ENCODE measurements at places on chromosomes 3 and 15.

DNA sequence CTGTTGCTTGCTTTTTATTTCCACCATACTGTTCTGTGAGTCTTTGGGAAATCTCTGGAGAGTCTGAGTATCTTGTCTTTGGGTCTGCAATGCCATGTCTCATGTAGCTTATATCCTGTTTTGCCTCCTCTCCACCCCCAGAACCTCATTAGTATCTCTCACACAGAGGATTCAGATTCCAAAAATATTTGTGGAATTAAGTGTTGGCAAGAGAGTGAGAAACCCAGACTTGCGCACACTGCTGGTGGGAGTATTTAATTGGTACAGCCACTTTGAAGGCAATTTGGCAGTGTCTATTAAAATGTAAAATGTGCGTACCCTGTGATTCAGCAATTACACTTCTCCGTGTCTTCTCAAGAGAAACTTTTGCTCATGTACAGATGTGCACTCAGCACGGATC lies 68.6 kb downstream of the ZNF621 start:
- no peak for DNase-seq

- DNase-seq = no peak
Measured at GRCh38 chr3:171372694-171373093, 87.5 kb downstream of the TNIK start.

DNA sequence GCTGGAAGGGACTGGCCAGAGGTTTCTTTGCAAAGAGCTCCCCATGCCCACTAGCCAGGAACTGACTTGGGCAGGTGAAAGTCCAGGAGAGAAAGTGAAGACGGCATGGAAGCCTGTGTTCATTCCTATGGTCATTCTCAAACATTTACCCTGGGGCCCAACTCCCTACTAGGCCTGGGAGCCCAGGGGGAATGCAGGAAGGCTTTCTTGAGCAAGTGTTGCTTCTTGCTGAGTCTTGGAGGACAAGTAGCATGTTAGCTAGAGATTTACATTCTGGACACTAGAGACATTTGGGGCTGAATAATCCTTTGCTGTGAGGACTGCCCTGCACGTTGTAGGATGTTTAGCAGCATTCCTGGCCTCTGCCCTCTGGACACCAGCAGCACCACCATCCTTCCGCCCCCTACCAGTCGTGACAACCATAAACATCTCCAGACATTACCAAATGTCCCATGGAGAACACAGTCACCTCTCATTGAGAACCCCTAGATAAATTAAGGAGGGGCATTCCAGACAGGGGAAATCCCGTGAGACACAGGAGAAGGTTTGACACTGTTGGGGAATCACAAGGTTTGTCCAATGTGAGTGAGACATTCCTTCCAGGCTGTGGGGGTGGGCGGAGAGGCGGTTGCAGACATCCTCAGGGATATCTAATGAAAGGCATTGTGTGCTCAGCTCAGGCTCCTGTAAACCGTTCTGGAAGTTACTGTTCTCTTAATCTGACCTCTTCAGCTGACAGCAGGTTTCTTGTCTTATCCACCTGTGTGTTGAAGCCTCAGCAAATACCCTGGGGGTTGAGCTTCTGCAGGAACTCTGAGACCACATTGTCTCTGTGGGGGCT lies 236.2 kb downstream of the TLE3 start:
- no peak for DNase-seq

DNA sequence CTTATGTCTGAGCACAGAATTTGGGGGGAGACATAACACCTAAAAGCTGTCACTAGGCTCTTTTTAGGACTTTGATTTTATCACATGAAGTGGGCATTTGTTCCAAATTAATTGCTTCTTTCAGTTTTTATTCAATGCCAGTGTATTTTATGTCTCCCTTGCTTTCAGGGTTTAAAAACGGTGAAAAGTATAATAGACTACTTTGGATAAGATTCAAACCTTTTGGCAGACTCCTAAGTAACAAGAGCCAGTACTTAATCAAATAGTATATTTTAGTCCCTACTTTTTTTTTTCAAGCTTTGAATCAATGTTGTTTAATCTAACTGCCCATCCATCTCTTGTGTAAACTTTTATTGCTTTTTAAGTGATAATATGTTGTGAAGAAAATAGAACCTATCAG lies 847.2 kb upstream of the DPPA4 start:
- DNase-seq = no peak

GRCh38 chr3:149263856-149264255 lies 42.2 kb upstream of the CP start:
- no peak for DNase-seq

GRCh38 chr15:38877471-38877870 lies 312.9 kb upstream of the RASGRP1 start:
- DNase-seq = no peak

DNA sequence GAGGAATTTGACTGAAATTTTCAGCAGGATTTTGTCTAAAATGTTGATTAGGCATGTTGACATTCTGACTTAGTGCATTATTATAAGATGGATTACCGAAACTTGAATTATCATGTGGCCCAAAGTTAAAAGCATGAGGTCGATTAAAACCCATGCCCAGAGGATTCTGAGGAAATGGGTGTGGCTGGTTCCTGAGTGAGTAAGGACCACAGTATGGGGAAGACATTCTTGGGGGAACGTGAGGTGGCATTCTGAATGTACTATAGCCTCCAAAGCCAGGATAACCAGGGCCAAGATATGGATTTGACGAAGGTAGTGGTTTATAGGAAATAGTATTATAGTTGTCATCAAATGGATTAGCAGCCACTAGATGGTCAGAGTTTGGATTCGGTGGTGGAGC lies 38.7 kb upstream of the DNAAF4 start:
- no peak for DNase-seq

GRCh38 chr3:51637144-51637940 lies 33.7 kb upstream of the TEX264 start:
- no peak for DNase-seq

- DNase-seq = no peak
Measured at GRCh38 chr3:68999605-69000004, 13.9 kb downstream of the EOGT start.

GRCh38 chr15:96334017-96334704 lies 3.7 kb downstream of the NR2F2 start:
- no peak for DNase-seq

GRCh38 chr3:183134844-183135243 lies 27.7 kb downstream of the LAMP3 start:
- DNase-seq = no peak

DNA sequence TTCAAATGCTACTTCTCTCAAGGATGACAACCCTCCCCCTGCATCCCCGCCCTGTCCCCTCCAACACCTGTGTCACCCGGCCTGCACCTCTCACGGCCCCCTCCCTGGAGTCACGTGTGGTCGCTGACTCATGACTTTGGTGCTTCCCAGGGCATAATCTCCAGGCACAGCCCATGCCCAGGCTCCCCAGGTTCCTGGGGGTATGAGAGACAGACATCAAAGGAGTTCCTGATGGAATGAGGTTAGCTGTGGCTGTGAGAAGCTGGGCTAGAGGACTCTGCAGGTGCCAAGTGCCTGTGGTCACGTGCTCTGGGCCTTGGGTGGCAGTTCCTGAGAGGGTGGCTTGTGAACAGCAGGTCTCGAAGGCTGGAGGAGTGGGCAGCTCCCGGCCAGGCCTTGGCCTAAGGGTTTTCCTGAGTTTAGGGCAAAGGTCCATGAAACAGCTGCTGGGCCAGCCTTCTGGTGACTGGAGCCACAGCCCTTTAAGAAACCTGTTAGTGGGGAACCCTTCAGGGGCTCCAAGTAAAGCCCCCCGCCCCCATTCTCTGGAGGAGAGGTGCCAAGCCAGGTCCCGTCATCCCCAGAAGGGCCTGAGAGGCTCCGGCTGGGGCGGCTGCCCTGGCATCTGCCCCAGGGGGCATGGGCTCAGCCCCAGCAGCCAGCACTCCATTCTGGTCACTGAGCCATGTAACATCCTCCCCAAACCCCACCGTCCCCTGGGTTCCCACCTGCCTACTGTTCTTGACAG lies 230.0 kb downstream of the XXYLT1 start:
- no peak for DNase-seq

- no peak for DNase-seq
Measured at GRCh38 chr3:168475704-168476103, 380.0 kb upstream of the GOLIM4 start.

DNA sequence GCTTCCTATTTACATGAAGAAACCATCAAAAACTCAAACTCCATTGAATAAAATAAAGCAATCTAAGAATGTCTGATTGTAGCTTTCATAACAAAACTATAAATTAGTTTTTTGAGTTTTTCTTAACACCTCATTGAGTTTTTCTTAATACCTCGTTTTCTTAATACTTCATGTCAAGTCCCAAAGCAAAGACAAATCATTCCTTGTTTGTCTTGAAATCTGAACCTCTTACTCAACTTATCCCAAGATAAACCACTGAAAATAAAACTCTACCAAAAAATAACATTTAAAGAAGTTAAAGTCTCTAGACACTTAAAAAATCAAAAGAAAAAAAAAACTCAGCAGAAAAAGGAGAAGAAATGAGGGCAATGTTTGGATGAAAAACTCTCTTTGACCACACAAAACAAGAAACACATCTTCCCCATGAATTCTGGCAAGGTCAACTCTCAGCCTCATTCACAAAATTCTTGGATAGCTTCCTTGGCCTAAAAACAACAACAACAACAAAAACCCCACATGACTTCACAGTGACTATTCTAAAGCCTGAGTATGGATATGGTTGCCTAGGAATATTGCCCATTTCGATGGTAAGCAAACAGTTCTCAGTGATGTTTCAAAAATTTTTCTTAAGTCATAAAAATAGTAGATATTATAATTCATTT lies 38.2 kb downstream of the TMCC1 start:
- no peak for DNase-seq

DNA sequence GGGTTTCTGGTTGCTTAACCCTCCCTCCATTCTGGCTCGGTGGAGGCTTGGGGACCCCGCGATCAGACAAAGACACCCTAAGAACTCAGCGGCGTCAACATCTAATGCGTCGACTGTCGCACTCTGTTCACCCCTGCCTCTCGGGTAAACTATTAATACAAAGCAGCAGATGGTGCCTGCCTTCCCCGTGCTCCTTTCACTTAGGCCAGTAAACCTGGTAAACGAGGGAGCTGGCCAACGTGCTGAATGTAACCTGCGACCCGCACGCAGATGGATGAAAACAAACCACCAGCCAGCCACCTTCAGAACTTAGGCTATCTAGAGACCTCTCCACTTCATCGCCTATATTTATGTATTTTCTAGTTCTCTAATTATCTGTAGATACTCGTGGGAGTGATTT lies 848 bp upstream of the CADPS start:
- peak; percentile 13 for DNase-seq

DNA sequence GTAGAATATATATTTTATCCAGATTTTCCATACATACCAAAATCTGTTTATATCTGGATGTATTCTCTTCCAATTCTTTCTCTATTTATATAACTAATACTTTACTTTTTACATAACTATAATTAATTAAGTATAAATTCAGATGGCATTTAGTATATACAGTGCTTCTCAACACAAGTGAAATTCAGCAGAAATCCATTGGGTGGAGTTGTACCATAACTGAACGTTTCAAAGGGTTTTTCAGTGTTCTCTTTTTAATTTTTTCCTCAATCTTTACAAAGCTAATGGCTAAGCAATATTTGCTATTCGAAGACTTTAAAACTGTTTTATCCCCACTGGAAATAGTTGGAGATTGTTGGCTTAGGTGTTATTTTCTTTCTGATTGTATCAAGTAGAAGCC lies 13.9 kb upstream of the ZBBX start:
- no peak for DNase-seq

GRCh38 chr3:133742351-133743091 lies 3.7 kb upstream of the TF start:
- peak; percentile 6 for DNase-seq

DNA sequence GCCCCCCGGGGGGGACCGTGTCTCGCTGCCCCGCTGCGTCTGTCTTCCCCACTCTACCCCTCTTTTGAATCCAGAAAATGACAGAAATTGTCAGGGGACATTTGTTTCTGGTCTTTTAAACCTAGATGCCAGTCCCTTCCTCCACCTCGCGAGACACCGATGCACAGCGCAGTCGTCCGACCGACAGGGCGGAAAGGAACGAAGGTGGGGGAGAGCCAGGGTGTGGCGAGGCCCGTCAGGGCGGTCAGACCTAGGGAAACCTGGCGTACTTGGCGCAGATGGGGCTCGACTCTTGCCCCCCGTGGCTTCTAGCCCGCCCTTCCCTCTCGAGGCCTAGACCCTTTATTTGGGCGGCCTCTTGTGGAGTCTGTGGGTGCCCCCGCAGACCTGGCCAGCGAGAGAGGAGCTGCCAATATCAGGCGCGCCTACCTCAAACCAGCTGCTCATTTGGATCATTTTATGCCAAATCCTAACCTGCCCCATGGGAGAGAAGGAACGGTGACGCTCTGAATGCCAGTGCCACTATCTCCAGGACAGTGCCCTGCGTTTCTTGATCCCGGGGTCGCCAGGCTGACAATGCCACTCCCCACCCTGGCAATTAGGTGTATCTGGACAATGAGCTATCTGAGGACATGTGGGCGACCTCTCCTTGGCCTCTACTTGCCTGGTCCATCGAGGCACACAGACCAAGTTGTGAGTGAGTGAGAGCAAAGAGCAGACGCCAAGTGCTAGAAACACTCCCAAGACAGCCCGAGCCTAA lies 500 bp upstream of the RAB6B start:
- no peak for DNase-seq

GRCh38 chr3:56682462-56683121 lies 473 bp downstream of the TASOR start:
- peak; percentile 13 for DNase-seq

DNA sequence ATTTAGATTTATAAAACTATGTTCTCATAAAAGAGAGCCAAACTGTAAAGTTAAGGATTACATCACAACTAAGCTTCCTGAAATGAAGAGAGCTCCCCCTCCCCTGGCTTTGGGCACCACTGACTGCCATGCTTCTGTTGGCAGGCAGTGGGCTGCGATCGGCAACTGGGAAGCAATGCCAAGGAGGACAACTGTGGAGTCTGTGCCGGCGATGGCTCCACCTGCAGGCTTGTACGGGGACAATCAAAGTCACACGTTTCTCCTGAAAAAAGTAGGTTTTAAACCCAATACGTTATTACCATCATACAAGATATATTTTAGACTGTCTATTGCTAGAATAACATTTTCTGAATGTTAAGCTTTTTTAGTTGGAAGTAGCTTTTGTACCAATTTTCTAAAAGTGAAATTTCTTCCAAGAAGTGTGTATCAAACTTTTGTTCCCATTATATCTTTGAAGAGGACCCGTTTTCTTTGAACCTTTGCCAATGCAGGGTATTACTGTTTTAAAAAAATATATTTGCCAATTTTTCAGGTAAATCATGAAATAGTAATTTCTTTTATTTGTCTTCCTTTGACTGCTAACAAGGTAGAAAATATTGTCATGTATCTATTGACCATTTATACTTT lies 184.1 kb downstream of the ADAMTSL3 start:
- DNase-seq = no peak

DNA sequence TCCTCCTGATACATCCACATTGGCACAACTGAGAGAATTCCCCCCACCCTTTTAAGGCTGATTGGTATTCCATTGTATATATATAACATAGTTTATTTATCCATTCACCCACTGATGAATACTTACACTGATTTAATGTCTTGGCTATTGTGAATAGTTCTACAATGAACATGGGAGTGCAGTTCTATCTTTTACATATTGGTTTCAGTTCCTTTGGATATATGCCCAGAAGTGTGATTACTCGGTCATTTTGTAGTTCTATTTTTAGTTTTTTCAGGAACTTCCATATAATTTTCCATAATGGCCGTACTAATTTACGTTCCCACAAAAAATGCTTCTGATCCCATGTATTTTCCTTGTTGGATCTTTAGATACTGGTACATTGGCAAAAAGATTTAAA lies 135.3 kb downstream of the FMN1 start:
- no peak for DNase-seq
